ENCODE measurements at places on chromosomes 11 and 22. TPM values are rescaled to one million over a fixed set of nuclear protein-coding genes. Genes with fewer than 3 reads are reported as not detected.

- no peak for DNase-seq
Observed at GRCh38 chr11:5891216-5891800, 1.7 kb upstream of the OR52E5 start.

The OR8D1 gene
- not detected for total RNA-seq

DNA sequence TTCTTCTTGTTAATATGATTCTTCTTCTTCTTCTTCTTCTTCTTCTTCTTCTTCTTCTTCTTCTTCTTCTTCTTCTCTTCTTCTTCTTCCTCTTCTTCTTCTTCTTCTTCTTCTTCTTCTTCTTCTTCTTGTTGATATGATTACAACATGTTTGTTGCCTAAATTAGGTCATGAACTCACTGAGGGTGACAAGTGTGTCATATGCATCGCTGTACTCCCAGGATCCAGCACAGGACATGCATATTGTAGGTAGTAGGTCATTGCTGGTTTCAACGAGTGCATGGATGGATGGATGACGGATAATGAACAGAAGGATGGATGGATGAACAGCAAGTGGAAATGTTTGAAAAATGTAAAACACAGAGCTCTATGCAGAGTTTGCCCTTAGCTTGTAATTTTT is 14.9 kb upstream of the PVALB start:
- no peak for DNase-seq

GRCh38 chr11:65563601-65564000 is 5.4 kb upstream of the LTBP3 start:
- no peak for DNase-seq

- no peak for DNase-seq
Observed at GRCh38 chr11:122578171-122578825, 77.2 kb upstream of the UBASH3B start.

GRCh38 chr11:64677441-64678023 is 45.5 kb downstream of the NRXN2 start:
- no peak for DNase-seq

The CNGA4 gene
- total RNA-seq: 0.17 TPM

DNA sequence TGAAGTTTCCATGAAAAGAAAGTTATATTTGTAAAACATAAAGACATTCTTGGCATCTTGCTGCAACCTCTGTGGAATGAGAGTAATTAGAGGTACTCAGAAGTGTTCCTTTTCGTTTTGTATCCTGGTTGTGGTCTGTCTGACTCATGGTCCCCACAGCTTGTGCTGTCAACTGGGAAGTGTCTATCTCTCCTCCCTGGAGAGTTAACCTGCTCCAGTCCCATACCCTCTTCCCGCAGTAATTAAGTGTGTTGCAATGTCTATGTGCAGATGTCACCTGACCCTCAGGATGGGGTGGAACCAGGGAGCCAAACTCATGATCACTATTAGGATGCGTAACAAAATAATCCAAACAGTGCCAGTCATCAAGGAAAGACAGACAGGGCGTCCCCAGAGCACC is 23.0 kb upstream of the ZDHHC13 start:
- no peak for DNase-seq

DNA sequence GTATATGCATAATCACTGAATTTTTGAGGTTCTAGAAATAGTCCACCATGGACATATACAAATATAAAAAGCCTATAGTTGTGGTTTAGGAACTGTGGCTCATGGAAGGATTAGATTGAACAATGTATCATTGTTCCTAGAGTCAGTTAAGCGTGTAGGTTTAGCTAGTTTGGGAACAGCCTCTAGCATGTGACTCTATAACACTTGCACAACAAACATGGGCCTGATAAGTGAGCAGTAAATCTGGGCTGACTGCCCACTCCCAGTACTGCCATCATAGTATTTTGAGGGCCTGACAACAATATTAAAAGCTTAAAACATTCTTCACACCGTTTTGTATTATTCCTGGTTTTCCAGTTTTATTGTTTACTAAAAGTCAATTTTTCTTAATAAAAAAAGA is 47.0 kb downstream of the YAP1 start:
- DNase-seq: peak; percentile 49

The OR2AG1 gene
- not detected for total RNA-seq

The AQP11 gene
- total RNA-seq: 6.6 TPM

DNA sequence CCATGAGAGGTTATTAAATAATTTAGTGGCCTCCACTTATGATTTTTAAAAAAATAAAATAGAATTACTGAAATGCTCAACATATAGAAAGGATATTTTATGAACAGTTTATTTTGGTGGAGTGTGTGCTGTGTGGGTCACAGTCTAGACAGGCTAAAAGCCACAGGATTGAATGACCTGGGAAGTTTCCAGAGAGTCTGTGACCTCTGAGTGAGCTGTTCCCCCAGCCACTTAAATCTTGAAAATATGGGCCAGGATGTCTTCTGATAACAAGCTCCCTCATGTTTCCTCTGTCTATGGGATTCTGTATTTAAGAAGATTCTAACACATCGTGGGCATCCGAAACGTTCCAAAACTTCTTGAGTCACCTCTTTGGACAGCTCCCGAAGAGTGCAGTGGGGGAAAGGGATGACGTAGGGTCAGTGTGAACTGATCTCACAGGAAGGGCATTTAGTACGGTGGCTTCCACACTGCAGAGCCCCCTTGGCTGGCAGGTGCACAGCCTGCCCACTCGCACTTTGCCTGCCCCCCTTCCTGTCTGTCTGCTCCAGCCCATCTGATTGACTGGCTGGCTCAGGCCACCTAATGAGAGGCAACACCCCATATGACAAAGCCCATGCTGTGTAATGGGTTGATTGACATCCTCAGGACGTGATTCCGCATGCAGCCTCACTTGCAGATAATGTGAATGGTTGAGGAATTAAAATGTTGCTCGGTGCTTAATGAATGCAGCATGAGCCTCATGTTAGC is 97.4 kb downstream of the NTM start:
- DNase-seq: no peak

DNA sequence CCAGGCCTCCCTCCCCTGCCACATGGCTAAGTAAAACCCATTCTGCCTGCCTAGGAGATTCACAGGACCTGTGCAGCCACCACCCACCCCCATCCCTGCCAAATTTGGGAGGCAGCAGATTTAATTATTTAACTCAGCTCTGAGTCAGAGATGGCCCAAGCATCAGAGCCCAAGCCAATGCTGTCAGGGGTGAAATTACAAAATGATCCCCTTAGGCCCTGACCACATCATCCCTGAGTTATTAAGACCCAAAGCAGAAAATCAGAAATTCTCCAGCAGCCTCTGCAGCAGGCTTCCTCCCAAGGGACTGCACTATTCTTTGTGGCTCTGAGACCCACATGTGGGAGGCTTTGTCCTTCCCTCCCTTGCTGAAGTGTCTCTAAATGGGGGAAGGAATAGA is 52.8 kb upstream of the RRAS2 start:
- no peak for DNase-seq

GRCh38 chr11:15927196-15927863 is 429.0 kb downstream of the SOX6 start:
- peak; percentile 45 for DNase-seq

GRCh38 chr11:94895971-94896370 is 77.4 kb downstream of the CWC15 start:
- DNase-seq: no peak

GRCh38 chr11:120863359-120863758 is 160.5 kb upstream of the TBCEL start:
- DNase-seq: no peak

The KDM4D gene
- 0.84 TPM for total RNA-seq
